Dermis microvascular lymphatic vessel endothelial cell (primary cell): ENCODE measurements at places on chromosomes 4 and X. TPM values are rescaled to one million over a fixed set of nuclear protein-coding genes. Genes with fewer than 3 reads are reported as not detected.

The HSFX4 gene
- not detected in 2 replicates for total RNA-seq

The NAA10 gene
- 47.5 and 52.6 TPM in 2 replicates for total RNA-seq

The DIAPH2 gene
- total RNA-seq, result 16.2 and 17.8 TPM in 2 replicates

The GPR50 gene
- not detected in 2 replicates for total RNA-seq

The GPR34 gene
- total RNA-seq, result not detected in 2 replicates
